CD4-positive, alpha-beta T cell (primary cell): ENCODE measurements at places on chromosomes 16 and 17.
A peak's percentile ranks its signal among the peaks of the same experiment; 100 is the strongest.

DNA sequence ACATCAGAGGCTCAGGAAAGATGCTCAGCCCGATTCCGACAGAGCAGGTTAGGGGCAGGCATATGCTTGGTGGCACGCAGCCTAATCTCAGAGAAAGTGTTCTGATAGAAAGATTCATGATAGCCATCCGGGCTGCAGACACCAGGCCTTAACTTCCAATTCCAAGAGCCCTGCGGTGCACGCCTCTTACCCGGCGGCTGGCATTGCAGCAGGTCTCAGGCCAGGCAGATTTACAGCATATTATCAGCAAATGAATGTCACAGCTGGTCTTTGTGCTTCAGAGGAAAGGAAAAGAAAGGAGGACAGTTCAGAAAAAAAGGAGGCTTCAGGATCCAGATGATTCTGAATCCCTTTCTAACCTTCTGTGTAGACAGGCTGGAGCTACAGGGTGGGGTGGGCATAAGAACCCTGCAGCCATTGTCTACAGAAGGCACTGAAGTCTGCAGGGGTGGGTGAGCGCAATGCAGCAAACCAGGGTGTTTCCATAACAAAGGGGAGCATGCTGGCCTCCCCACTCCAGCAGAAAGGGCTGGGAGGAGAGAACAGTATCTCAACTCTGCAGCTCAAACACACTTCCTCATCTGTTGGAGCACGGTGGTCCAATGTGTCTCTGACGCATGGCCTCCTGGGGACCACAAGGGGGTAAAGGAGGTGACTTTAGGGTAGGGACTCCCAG is 277.4 kb upstream of the XYLT1 start:
- DNase-seq: no peak

DNA sequence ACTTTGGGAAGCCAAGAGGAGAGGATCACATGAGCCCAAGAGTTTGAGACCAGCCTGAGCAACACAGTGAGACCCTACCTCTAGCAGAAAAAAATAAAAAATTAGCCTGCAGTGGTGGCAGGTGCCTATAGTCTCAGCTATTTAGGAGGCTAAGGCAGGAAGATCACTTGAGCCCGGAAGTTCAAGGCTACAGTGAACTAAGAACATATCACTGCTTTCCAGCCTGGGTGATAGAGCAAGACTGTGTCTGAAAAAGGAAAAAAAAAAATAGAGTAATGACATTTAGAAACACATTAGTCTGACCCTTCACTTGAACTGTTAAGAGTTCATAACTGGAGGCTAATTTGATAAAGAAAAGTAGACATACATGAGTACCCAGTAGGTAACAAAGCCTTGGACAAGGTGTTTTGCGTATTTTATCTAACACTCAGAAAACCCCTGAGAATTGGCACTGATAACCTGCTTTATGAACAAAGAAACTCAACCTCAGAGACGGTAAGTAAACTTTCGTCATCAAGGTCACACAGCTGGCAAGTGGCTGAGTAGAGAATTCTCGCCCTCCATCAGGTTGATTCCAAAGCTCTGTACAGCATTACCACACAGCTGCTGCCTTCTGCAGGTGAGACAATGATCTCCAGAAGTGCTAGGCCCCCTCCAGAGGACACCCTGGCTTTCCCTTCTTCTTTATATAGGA is 101.1 kb downstream of the SMG6 start:
- DNase-seq: no peak

DNA sequence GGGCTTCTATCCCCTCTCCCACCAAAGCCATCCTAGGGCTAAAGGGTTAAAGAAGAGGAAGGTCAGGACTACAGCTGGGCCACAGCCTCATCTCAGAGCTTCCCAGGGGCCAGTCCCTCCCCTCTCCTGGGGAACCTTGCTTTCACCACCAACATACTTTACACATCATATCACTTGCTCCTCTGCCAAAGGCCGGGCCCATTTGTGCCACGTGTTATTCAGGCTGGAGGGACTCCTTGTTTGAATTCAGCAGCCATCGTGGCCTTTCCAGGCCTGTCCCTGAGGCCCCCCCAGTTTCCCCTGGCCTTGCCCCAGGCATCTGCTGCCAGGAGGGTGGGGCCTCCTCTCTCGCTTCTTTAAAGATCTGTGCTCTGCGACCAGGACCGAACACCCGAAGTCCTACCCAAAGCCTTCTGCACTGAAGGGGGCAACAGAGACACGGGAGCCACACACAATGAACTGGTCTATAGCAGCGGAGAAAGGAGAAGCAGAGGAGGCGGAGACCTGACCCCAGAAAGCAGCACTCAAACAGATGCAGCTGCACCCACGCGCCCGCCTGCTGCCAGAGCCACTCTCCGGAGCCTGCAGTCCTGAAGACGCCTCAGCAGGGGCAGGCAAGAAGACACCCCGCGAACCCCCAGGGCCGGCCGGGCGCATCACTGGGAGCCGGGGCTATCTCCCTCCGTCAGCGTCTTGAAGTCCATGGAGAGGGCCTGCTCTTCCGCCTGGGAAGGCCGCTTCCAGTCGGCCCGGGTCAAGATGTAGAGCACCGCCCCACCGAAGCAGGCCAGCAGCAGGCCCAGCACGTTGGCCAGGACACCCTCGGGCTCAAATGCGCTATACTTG is 12.1 kb downstream of the CYB561 start:
- DNase-seq: no peak

- no peak for DNase-seq
Observed at GRCh38 chr16:86824751-86825296, 246.5 kb downstream of the FOXL1 start.

- DNase-seq: no peak
Observed at GRCh38 chr17:66692421-66692690, 142.6 kb upstream of the CACNG5 start.

DNA sequence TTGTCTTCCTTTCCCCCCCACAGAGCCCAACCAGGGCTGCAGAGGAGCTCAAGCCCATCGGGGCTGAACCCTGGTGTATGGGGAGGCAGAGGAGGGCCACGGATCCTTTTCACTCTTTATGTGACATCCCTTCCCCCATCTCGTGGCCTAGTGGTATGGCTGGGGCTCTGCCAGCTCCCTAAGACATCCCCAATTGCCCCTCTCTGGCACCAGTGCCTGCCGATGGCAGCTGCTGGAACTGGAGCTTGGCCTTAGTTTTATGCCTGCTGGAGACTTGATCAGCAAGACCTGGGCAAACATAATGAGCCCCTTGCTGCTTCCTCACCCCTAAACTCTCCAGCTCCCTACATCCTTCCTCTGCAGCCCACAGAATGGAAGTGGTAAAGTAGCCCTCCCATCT is 8.0 kb upstream of the TOP2A start:
- DNase-seq: no peak

GRCh38 chr16:90020838-90021382 is 1.7 kb upstream of the DBNDD1 start:
- DNase-seq: no peak

GRCh38 chr16:10791048-10791447 is 27.5 kb downstream of the TVP23A start:
- no peak for DNase-seq

- DNase-seq: no peak
Observed at GRCh38 chr17:4536259-4536741, 18.9 kb downstream of the MYBBP1A start.

DNA sequence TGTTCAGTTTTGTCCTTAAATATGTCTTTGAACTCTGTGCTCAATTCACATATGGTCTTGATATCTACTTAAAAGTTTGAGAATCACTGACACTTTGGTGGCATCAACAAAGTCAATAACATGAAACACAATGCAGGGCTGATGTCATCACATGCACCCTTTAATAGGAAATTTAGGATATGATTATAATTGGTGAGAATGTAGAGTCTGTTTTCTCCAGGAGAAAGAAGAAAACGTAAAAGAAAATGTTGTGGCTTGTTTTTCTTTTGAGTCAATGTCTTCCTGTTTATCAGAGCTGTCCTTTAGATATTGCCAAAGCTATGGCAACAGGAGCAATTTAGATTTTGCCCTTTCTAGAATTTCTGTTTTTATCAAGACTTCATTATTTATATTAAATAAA is 396.9 kb downstream of the CDH13 start:
- no peak for DNase-seq

DNA sequence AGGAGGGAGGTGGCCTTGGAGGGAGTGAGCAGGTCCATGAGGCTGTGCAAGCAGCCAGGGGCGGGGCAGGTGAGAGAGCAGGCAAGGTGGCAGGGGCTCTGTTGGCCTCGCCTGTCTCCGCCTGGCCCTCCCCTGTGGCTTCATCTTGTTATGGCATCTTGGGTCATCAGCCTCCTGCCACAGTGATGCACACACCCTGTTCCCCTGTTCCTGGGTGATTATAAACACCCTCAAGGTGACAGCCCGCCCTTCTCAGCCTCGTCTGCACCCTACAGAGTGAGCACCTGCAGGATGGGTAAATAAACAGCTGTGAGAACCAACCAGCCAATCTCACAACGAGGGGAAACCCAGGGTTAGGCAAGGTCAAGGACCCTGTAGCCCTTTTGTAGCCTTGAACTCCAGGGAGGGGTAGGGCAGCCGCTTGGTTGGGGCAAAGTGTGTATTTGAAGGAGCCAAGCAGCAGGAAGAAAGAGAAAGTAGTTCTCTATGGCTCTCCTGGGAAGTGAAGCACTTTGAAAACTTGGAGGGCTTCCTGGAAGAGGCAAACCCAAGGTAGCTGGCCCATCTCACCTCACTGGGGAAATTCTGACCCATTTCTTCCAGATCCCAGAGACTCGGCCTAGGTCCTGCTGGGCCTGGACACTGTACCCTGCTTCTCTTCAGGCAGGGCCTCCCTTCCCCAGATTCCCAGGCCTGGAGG is 60.6 kb downstream of the NT5M start:
- peak; percentile 42 for DNase-seq

GRCh38 chr16:8905168-8905762 is 23.1 kb downstream of the LITAFD start:
- DNase-seq: no peak

DNA sequence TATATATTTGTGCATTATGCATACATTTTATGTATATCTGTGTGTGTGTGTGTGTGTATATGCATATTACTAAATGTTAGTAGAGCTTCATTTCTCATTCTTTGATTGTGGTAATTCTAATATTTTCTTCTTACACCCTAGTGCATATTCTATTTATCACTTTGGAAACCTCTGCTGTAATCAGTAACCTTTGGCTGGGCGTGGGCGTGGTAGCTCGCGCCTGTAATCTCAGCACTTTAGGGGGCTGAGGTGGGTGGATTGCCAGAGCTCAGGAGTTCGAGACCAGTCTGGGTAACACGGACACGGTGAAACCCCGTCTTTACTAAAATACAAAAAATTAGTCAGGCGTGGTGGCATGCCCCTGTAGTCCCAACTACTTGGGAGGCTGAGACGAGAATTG is 26.9 kb downstream of the CPSF4L start:
- DNase-seq: no peak

GRCh38 chr16:15640966-15641365 is 2.0 kb downstream of the MARF1 start:
- no peak for DNase-seq

DNA sequence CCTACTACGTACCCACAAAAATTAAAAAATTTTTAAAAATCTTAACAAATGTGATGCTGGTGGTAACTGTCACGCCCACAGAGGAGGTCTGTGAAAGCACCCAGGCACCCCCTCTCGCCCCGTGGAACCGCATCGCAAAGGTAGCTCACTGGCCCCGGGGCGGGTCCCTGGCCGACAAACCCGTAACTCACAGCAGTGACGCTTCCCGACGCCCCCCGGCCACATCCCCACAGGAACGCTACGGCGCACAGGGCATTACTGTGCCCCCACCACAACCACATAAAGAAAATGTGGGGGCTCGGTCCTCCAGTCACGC is 366 bp downstream of the ANKS3 start:
- DNase-seq: peak; percentile 4

- DNase-seq: no peak
Observed at GRCh38 chr16:50021544-50021943, 3.5 kb upstream of the CNEP1R1 start.

- no peak for DNase-seq
Observed at GRCh38 chr17:10357768-10358167, 15.0 kb downstream of the MYH13 start.

- no peak for DNase-seq
Observed at GRCh38 chr16:19166500-19166899, 1.5 kb upstream of the SYT17 start.

GRCh38 chr17:49633762-49634484 is 44.0 kb downstream of the SPOP start:
- DNase-seq: no peak

DNA sequence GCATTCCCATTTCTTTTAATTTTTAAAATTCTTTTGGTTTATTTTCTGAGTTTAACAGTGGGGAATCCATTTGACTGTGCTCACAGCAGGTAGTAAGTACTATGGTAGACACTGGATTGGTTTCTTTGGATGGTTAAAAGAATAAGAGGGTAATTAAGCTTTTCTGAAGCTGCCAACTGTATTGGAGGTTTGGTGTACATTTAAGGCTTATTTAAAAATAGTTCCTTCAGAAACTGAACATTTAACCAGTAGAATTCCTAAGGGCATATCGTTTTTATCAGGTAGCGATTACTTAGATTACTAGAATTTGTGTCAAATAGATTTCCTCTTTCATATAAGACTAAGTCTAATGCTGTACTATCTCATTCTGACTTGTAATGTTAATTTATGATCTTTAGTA is 162.4 kb downstream of the PPM1E start:
- DNase-seq: no peak

GRCh38 chr17:64016231-64016784 is 4.1 kb downstream of the ICAM2 start:
- no peak for DNase-seq

GRCh38 chr16:3458278-3458851 is 14.9 kb downstream of the NAA60 start:
- peak; percentile 35 for DNase-seq

DNA sequence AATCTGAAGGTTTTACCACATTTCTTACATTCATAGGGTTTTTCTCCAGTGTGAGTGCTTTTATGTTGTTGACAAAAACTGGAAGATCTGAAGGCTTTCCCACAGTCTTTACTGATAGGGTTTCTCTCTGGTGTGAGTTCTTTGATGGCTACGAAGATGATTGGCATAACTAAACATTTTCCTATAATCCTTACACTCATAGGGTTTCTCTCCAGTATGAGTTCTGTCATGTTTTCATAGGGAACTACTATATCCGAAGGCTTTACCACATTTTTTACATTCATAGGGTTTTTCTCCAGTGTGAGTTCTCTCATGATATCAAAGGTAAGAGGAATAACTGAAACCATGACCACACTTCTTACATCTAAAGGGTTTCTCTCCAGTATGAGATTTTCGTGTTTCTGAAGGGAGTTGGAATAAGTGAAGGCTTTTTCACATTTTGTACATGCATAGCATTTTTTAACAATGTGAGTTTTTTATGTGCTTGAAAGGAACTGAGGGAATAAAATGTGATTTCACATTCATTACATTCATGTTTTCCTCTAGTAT is 1987.7 kb downstream of the TP53TG3F start:
- DNase-seq: no peak

GRCh38 chr17:12909046-12909445 is 108.8 kb downstream of the ELAC2 start:
- DNase-seq: no peak
